GOT3 (cell line): ENCODE measurements at places on chromosomes 12 and 14.
A peak's percentile ranks its signal among the peaks of the same experiment; 100 is the strongest.

DNA sequence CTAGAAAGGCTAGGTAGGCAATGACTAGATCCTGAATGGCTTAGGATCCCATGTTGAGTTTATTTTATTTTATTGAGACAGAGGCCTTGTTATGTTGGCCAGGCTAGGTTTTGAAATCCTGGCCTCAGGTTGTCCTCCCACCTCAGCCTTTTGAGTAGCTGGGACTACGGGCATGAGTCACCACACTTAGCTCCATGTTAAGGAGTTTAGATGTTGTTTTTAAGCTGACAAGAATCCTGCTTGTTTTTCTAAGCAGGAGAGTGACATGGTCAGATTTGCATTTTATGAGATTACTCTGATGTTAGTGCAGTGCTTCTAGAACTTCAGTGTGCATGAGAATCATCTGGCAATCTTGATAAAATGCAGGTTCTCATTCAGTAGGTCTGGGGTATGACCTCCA is 14.5 kb downstream of the CCDC198 start:
- no peak for DNase-seq

- DNase-seq, result no peak
These were observed 20.7 kb downstream of the PELI2 start for GRCh38 chr14:56138928-56139327.

DNA sequence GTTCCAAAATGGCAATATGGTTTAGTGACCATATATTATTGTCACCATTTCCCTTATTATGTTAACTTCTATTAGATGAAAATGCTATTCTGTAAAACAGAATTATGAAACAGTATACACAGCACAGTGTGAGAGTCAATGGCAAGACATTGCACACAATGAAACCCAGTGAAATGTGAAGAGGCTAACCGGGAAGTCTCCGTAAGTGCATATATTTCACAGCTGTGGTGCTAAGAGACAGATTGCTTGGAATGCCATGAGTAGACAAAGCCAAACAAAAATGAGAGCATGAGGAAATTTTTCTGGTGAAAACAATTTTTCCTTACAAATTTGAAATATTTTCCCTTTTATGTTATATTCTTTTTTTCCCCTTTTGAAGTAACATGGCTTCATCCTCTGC is 49.4 kb downstream of the DYRK2 start:
- DNase-seq, result no peak

GRCh38 chr14:97771340-97772045 is 974.3 kb downstream of the VRK1 start:
- DNase-seq, result no peak

GRCh38 chr14:50875359-50876070 is 3.7 kb downstream of the ABHD12B start:
- DNase-seq, result no peak

DNA sequence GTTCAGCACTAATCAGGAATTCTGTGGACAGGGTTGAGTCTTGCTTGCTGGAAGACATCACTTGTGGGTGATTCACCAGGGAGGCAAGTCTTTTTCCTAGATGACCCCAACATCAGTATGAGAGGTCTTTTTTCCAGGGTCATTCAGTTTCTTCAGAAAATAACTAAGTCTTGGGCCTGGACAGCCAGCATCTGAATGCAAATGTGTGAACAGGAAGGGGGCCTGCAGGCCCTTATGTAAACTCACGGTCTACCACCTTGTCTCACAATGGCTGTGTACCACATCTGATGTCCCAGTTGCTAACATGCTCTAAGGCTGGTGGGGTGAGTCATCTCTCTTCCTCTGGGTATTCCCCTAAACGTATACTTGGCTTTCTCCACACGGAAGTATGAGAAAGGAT is 79.2 kb downstream of the HECTD4 start:
- no peak for DNase-seq

- no peak for DNase-seq
These were observed 24.4 kb upstream of the TBX5 start for GRCh38 chr12:114430306-114430705.

- peak; percentile 5 for DNase-seq
These were observed 1158.4 kb upstream of the TMEM132C start for GRCh38 chr12:127108360-127109215.

- DNase-seq, result no peak
These were observed 9.8 kb downstream of the GALNT6 start for GRCh38 chr12:51381226-51382079.
